ENCODE measurements at places on chromosomes 1 and 21.

- no peak for DNase-seq
Observed at GRCh38 chr1:88877382-88877825, 14.0 kb downstream of the GTF2B start.

DNA sequence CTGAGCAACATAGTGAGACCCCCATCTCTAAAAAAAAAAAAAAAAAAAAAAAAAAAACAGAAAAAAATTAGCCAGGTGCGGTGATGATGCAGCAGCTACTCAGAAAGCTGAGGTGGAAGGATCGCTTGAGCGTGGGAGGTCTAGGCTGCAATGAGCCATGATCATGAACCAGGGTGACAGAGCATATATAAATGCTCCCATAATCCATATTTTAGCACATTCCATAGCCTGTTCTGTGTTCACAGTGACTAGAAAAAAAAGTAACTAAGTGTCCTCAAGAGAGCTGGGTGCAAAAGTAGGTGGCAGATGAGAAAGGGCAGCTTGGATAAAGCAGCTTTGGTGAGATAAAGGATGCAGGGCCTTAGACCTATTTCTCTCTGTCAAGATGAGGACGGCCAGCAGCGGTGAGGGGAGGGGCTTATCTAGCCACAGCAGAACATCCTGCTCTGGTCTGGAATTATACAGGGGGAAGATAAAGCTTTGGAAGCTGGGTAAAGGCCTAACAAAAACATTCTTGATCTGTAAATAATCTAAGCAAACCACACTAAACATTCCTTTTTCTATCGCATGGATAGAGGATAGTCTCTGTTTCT, 205.3 kb downstream of the DAB1 start:
- no peak for DNase-seq

DNA sequence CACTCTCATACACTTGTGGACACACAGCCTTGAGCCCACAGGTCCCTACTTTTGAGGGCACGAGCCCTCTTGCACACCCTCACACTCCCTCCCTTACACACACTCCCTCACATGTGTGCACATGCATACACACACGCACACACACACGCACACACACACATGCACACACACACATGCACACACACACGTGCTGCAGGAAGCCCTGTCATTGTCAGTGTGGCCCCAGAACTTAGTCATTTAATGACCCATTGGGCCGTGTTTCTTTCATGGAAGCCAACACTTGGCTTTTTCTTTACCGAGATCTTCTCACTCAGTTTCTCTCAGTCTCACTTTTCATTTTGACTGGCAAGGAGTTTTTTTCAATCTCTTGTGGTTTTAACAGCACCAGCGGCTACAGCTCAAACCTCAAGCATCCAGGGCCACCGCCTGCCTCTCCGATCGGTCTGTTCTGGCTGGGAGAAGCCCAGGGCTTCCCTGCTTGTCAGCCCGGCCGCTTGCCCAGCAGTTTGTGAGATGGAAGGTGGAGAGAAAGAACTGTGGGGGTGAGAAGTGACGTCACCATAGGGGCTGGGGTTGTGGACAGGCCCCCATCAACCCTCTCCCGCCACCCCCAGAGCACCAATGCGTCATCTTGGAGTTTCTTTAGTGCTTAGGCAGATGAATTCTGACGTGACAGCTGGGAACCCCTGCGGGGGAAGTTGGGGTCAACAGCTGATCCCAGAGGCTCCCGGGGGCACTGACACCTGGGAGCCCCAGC, 15.8 kb upstream of the TNFRSF8 start:
- DNase-seq: no peak

DNA sequence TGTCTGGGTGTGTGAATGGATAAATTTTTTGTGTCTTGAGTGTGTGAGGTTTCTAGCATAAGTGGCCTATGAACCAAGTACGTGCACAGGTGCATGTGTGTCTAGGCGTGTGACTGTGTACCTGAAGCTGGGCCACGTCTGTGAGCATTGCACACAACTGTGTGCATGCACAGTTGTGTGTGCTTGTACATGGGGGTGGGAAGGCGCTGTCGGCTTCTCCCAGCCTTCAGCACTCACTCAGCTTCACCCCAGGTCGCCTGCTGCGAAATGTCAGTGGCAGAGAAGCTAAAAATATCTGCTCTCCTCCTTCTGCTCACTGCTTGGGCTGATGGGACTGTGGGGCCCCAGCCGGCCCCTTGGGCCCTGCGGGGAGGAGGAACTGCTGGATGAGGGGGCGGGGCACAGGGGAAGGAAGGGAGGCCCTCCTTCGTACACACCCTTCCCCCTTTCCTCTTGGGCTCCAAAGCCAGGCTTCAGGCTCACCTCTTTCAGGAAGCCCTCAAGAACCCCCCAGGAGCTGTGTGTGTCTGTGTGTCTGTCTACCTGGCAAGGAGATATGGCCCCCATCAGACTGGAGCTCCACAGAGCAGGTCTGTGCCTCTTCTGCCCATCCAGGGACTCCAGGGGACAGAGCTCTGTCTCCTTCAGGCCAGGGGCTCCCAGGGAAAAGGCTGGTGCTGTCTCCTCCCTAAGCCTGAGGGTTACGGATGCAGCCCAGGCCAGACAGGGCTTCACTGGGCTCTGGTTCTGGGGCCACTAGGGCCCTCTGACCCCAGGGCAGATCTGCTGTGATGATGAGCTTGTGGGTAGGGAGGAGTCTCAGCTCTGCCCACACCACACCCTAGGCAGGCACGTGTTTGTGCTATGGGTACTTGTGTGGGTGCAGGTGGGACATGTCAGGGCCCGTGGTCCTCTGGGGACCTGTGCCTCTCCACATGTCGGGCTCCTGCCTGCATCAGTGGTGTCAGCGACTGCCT, 35.6 kb upstream of the WASF2 start:
- DNase-seq: peak; percentile 89

- DNase-seq: no peak
Observed at GRCh38 chr1:33410091-33410701, 20.7 kb downstream of the PHC2 start.

DNA sequence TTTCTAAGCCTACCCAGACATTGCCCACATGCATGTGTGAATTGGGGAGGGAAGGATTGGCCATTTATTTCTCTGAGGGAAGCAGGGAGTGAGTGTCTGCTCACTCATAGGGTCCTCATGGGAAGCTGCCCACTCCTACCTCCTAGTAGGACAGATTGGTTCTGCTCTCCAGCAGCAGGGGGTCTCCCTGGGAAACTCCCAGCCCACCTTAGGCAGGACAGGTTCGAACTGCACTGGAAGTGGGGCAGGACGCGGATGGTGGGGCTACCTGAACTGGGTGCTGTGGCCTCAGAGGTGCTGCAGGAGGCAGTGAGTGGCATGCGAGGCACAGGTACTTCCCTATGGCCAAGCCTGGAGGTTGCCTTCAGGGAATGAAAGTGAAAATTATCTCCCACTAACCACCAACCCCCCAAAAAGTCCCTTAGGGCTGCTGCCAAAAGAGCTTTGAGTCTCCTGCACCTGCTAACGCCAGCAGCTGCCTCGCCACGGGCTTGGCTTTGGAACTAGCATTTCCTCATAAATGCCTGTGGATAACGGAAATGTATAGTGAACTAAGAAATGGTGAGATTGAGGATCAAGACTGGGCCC, 157.0 kb upstream of the COA6 start:
- no peak for DNase-seq

DNA sequence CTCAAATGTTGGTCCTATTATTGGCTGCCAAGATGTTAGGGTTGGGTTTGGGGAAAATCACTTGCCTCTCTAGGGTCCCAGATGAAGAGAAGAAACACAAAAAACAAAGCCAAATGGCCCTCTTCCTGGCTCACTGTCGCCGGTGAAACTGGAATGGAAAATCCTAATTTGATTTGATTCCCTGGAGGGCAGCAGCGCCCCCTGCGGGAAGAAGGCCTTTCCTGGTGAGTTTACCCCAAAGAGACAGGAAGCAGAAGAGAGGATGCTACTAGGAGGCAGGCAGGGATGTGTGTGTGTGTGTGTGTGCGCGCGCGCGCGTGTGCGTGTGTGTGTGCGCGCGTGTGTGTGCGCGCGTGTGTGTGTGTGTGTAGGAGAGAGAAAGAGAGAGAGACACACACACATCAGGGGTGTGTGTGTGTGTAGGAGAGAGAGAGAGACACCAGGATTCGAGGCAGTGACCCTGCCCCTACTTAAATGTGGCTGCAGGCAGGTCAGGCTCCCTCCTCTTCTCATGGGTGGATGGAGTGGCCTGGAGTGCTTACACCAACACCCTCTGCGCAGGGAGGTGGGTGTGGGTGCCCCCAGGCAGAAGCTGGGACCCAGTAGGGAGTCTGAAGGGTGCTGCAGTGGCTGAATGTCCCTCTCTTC, 3.1 kb upstream of the SELENON start:
- peak; percentile 55 for DNase-seq

DNA sequence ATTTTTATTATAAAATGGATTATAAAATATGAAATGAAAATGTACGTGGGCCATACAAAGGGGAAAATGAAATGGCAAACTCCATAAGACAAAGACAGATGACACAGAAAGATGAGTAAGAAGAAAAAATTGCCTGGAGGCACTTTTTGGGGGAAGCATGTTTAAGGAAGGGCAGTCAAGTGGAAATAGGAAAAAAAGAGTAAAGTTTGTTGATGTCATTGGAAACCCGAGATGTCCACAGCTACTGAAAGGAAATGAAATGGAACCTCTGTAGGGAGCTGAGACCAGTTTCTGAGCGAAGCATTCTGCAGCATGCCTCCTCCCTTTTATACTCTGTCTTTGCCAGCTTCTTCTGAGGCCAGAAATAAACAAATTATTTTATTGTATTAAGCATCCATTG, 203.4 kb upstream of the UBE2U start:
- DNase-seq: no peak

DNA sequence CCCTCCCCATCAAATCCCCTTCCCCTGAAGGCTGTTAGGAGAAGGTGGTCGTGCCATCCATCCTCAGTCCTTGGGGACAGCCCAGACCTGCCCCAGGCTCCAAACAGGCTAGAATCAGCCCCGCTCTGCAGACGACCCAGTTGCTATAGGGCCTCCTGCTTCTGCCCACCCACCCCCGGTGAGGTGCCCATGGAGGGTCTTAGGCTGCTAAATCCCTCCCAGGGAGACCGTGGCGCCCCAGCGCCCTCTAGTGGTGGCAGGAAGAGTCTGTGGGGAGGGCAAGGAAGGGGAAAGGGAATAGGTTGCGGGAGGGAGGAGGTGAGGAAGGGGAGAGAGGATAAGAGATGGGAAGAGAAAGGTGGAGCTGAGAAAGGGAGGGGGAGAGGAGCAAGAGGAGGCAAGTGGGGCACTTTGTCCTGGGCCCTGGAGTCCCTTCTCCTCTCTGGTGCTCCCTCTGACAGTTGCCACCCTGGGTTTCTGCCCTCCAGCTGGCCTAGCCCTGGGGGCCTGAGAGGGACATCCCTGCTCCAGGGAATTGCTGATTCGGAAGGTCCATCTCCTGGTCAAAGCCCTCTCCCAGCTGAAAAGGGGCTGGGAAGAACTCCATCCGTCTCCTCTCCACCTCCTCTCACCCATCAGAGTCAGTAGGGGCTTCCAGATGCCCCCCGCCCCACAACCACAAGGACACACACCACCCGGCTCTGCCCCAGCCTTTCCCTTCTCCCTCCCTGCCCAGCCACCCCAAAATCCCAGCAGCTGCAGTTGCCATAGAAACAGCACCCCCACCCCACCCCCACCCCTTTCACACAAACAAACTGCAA, 55.4 kb downstream of the CAMK2N1 start:
- DNase-seq: no peak

DNA sequence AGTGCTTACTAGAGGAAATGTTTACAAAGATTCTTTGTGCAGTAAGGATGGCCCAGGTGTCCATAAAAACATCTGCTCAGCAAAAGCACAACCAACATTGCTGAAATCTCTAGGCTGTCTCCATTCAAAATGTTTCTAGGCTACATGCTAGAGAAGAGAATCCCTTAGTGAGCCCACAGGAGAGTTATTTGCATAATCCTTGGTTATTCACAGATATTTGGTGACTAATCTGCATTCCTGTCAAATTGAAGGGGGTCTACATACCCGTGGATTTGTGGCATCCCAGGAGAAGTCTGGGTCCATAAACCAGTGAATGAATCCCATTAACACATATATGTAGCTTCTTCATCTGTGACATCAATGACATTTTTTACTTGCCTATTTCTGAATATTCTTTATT, 261.3 kb upstream of the ESRRG start:
- DNase-seq: no peak

- no peak for DNase-seq
Observed at GRCh38 chr1:59340411-59341307, 43.8 kb downstream of the FGGY start.

DNA sequence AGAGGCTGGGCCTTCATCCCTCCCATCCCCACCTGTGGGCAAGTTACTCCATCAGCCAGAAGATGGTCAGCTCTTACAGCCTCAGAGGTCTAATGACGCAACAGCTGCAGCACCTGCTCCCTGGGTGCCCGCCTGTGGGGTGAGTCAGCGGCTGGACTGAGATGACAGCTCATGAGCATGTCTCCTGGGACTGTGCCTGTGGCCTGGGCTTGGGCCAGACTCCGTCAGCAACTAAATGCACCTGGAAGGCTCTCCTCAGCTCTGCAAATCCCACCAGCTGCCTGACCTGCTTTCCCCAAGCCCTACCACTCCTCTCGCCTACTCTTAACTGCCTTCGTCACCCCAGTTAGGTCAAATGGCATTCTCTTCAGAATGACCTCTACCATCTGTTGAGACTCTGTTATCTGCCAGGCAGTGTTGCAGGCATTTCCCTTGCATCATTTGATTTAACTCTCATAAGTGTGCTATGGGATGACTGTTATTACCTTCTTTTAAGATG, 47.7 kb downstream of the ETS2 start:
- no peak for DNase-seq

DNA sequence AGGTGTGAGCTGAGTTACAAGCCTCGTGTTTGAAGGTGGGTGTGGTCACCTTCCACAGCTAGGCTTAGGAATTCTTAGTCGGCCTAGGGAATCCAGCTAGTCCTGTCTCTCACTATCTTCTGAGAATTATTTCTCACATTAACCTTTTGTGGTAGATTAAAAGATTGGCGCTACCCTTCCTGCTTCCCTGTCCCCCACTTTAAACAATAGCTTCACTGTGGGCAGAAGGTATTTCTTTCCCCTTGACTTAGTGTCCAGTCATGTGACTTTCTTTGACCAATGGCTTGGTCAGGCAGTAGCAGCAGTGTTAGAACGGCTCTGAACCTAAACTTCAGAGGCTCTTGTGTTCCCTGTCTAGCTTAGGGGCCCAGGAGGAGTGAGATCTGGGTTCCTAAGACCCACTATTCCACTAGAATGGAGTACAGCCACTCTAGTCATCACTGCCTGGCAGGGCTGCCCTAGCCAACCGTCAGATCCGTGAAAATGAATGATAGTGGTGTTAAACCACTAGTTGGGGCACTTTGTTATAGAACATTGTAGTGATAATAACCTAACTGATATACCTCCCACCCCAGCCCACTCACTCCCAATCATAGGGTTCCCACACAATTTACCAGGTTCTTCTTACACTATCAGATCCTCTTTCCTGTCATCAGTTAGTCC, 13.9 kb upstream of the C1orf141 start:
- DNase-seq: no peak

GRCh38 chr1:232877365-232878028, 72.3 kb downstream of the MAP10 start:
- DNase-seq: no peak

Data from GDM1 (cell line).